ENCODE measurements at places on chromosomes 2 and 18.

DNA sequence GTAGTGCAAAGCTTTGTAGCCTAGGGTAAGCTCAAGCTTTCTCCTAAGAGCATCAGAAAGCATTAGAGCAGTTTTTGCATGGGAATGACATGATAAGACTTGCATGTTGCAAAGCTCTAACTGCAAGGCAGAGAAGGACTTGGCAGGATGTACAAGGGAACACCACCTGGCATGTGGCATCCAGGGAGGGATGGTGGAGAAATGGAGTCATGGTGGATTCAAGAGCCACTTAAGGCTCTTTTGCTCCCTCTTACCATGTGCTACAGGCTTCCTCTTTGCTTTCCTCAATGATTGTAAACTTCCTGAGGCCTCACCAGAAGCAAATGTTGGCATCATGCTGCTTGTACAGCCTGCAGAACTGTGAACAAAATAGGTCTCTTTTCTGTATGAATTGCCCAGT, 266.0 kb downstream of the GLI2 start:
- no peak for DNase-seq

DNA sequence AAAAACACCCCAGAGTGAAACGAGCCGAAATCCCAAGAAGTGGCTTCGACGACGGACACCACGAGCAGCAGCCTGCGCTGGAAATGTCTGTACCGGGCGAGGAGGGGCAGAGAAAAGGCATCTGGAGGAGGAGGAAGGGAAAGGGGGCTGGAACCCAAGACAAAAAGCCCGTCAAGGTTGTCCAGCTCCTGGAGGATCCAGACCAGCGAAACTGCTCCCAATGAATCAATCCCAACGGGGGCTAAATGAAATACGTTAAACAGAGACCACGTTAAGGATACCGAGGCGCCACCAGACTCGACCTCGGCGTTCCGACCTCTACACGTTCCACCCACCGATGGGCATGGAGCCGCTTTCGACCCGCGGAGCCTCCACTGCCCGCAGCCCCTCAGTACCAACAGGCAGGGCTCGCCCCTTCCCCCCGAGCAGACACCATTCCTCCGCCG, 400 bp downstream of the CCDC88A start:
- peak; percentile 19 for DNase-seq

GRCh38 chr2:231985823-231986261, 24.3 kb downstream of the DIS3L2 start:
- no peak for DNase-seq

GRCh38 chr2:27249159-27249890, 13.5 kb downstream of the SLC30A3 start:
- DNase-seq = no peak

DNA sequence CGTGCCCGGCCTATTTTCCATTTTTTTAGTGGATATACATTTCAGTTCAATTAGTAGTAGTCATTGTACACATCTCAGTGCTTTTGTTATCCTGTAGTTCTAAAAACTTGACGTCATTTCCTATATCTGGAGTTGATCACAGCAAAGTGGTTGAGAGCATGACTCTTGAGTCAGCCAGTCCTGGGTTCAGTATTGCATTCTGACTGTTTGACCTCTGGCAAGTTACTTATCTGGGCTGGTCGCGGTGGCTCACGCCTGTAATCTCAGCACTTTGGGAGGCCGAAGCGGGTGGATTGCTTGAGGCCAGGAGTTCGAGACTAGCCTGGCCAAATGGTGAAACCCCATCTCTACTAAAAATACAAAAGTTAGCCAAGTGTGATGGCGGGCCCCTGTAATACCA, 50.4 kb upstream of the PPM1B start:
- peak; percentile 39 for DNase-seq

DNA sequence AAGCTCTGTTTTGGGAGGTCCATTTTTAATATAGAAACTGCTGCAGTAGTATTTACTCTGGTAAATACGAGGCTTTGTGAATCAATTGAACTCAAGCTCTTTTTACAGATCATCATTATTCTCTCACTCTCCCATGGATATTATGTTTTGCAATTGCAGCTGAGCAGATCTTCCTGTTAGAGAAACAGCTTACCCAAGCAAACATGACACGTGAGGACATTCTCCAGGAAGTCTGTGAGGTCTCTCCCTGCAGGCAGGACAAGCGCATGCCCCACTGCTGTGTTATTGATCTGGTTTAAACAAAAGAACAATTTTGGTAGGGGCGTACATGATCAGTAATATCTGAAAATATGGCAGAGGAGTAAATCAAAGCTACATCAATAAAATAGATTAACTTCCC, 72.1 kb downstream of the COL6A3 start:
- DNase-seq = no peak

GRCh38 chr18:50207722-50208121, 12.8 kb upstream of the MYO5B start:
- no peak for DNase-seq

GRCh38 chr2:198441901-198442300, 637.5 kb downstream of the PLCL1 start:
- no peak for DNase-seq

- DNase-seq = no peak
Observed at GRCh38 chr2:138707392-138708074, 72.7 kb downstream of the NXPH2 start.

DNA sequence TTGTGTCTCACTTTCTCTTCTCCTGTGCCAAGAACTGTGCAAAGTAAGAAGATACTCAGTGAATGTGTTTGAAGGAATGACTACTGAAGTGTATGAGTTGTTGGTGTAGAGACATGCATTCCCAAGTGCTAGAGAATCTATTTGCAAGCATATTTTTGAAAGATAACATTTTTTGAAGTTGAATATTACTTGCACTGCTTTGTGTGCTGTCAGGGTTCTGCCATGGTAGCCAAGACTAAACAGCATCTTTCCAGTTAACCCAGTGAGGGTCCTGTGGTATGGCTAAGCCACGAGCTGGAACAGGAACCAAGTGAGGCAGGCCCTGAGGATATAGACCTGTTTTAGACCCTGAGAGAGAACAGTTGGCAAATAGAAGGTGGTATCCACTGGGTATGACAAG, 35.2 kb upstream of the EFEMP1 start:
- no peak for DNase-seq

DNA sequence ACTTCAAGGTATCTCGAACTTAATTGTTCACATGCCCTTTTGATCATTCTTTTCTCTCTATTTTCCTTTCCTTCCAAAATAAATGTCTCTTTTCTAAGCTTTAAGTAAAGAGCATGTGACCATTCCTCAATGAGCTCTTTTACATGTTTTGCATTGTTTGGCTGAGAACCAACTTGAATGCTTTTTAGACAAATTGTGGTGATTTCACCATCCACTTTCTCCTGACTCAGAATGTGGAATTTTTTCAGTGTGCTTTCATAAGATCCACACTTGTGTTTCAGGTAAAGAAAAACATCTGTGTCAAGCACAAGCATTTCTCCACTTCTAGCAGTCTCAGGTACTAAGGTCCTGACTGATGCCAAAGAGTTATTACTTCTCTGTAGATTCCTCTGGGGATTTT, 10.7 kb downstream of the RBM43 start:
- DNase-seq = no peak

- DNase-seq = peak; percentile 29
Observed at GRCh38 chr2:62306751-62307468, 111.0 kb downstream of the B3GNT2 start.

DNA sequence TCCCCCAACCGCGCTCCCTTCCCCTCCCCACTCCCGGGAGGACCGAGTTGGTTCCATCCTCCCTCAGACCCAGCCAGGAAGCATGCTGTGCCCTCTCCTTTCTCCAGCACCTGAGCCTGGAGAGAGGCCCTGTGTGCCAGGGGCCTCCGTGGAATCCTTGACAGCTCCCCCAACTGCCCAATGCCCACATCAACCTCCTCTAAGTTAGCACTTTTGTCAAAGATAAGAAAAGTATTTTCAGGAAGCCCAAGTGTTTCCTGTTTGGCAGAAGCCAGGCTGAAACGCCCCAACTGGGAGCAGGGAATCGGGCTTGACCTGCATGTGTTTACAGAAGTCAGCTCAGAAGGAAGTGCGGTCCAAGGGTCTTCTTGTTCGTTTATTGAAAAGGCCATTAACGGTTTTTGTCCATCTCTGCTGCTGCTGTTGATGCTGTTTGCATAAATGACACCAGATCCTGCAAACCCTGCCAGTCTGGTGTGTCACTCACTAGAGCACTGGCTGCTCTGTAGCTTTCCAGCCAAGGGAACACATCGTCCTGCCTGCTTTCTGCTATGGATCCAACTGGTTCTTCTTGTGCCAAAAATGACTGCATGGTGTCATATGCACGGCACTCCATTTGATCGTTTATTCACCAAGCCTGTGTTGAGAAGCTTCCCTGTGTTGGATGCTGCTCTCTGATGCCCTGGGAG, 35.4 kb upstream of the COL6A3 start:
- DNase-seq = no peak

- DNase-seq = no peak
Observed at GRCh38 chr2:152874955-152875354, 156.5 kb downstream of the ARL6IP6 start.

- DNase-seq = no peak
Observed at GRCh38 chr2:126909781-126910180, 11.1 kb downstream of the TEX51 start.

- DNase-seq = no peak
Observed at GRCh38 chr18:46350598-46351159, 246.5 kb downstream of the HAUS1 start.

DNA sequence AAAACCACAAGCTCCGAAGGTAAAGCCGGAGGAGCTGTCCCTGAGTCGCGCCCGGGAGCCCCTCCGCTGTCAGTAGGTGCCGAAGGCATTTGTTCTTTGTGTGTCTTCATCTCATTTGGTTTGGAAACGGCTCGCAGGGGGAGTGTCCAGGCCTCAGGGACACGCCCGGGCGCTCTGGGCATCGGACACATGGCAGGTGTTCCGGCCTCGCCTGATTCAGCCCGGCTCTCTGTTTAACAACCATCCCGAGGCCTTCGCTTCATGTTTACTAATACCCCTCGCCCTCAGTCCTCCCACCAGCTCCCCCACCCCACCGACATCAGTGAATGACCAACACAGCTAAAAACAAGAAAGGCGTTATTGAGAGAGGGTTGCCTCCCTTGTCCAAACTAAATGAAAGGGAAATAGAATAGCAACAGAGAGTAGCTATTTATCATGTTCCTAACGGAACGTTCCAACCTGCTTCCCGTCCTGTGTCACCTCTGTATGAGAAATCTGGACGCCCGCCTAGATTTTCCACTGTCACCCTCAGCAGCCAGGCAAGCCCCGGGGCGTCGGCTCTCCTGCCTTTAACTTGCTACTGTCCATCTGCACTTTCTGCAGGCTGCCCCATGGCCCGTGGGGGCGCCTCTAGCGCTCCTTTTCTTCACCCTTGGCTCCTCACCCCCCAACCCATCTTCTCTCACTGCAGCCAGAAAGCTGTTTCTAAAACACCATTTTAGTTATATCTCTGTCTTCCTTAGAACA, 73.9 kb downstream of the MYCN start:
- DNase-seq = no peak

GRCh38 chr18:25830787-25831186, 259.6 kb downstream of the SS18 start:
- no peak for DNase-seq

GRCh38 chr18:74652392-74652988, 54.8 kb downstream of the ZNF407 start:
- DNase-seq = no peak

DNA sequence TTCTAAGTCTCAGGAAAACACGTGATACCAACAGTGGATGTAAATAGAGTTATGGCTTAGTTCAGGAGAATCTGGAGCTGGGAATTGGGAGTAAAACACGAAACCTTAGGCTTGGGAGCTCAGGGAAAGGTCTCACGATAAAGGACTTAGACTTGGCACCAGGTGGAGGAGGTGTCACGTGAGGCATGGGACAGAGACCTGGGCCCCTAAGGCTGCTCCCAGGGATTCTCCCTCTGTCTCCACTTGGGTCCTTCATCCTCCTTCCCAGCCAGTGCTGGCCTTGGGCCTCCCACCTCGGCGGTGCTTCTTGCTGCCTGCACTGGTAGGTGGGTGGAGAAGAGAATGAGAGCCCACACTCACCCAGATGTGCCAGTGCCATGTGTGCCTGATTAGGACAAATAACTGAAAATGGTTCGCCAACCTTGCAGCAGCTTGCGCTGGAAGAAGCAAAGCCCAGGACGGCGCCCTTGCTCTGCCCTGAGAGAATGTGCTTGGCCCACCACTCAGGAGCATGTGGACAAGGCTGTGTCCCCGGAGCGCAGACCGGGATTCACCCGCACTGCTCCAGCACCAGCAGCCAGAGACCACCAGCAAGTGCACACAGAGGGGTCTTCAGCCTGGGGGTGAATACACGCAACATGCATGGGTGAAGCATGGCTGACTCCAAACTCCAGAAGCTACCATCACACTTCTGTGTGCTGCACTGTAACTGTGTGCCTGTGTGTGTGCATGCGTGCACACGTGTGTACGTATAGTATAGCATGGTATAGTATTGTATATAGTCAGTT, 48.1 kb downstream of the PSMG2 start:
- DNase-seq = no peak

DNA sequence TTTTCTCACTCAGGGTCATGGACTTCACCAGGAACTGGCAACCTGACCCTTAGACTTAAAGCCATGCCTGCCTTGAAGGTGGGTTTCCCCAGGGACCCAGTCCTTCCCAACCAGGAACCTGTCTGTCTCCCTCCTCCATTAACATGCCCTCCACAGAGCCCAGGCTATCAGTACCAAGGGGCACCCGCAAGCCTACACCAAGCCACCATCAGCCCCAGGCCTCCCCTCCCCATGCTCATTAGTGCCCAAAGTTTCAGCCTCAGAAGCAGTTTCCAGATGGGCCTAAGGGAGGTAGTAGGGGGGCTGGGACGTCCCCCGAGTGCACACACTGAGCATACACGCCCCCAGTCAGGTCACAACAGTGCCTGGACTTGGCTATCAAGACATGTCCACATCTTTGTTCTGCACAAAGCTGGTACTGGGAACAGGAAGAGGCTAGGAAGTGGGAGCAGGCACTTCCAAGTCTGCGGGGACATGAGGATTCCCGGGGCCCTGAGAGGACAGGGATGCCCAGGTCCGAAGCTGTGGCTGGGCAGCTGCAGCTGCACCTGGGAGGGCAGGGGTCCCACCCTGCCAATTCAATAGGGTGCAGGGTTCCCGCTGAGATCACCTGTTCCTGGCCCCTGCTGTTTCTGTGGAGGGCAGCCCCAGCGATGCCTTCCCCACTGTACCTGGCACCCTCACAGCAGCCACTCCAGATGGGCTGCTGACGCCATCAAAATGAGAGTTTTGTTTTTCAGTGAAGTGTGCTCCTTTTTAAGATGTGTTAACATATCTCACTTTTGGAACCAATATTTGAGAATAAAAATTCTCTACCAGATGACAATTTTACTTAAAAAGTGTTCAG, 731.4 kb downstream of the NR4A2 start:
- no peak for DNase-seq

- DNase-seq = no peak
Observed at GRCh38 chr2:11617984-11618707, 51.8 kb downstream of the NTSR2 start.

- no peak for DNase-seq
Observed at GRCh38 chr2:11104794-11105660, 50.2 kb upstream of the SLC66A3 start.

DNA sequence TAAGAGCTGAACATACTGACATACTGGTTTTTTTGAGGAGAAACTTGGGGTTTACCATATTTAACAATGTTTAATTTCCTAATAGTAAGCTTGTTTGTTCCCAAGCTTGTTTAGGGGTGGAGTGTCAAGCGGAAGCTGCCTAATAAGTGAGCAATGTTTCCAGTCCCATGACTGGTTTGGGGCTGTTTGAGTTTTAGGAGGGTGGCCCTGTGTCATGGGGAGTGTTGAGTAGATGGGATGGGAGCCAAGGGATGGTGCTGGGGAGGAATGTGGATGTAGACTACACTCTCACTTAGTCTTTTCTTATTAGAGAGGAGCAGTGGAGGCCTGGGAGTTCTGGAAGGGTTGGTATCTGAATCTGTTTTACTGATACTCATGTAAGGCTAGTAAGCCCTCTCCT, 128.5 kb downstream of the TANC1 start:
- no peak for DNase-seq
